RPMI7951 (cell line): ENCODE measurements at places on chromosomes 1 and 21.

- DNase-seq: peak; percentile 88
Measured at GRCh38 chr1:183070923-183071618, 47.9 kb downstream of the LAMC1 start.

DNA sequence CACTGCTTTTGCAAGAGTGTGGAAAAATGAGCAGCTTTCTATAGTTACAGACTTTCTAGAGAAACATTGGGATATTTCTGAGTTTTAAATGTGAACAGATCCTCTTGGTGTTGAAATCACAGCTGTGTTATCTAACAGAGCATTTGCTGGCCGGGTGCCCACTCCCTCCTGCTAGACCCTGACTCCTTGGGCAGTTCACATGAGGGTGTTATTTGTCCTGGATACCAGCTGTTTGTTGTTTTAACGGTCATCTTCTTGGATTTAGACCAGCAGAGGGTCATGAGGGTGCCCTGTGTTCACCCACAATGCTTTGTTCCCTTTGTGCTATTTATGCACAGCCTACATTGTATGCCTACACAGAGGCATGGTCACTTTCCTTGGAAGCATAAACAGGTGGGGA, 67.1 kb downstream of the CENPF start:
- peak; percentile 58 for DNase-seq

GRCh38 chr1:170806961-170807360, 128.4 kb upstream of the MROH9 start:
- no peak for DNase-seq

DNA sequence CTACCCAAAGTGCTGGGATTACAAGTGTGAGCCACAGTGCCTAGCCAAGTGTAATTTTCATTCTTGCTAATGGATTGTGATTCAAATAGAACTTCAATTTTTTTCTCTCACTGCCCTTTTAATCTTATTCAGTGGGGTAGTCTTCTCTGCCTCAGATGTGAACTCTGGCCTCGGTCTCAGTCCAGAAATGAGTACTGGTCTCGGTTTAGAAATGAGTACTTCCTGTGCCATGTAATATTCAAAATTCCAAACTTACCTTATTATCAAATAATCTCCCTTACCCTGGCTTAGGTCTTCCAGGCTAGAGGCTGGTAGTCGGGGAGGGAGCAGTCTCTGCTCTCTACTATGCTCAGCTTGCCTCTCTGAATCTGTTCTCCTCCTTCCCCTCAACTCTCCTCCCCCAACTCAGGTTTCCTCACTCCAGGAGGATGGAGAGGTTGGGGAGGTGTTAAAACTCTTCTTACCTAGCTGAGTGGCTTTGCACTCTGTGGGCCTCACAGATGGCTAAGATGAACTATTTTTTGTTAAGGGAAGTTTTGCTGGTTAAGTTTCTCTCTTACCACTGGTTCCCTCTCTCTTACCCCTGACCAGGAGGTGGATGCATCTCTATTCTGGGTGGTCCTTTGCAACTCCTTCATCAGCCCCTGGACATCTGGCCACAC, 4.8 kb upstream of the SLAMF9 start:
- no peak for DNase-seq
